Activated naive CD8-positive, alpha-beta T cell treated with anti-CD3 and anti-CD28 coated beads for 36 hours (primary cell): ENCODE measurements at places on chromosomes 7 and 10. TPM values are rescaled to one million over a fixed set of nuclear protein-coding genes. Genes with fewer than 3 reads are reported as not detected.

MEOX2 gene
- not detected for total RNA-seq

- no peak for DNase-seq
Observed at GRCh38 chr10:29876008-29876555, 183.3 kb downstream of the JCAD start.

CRYGN gene
- total RNA-seq: 0.12 TPM

DNA sequence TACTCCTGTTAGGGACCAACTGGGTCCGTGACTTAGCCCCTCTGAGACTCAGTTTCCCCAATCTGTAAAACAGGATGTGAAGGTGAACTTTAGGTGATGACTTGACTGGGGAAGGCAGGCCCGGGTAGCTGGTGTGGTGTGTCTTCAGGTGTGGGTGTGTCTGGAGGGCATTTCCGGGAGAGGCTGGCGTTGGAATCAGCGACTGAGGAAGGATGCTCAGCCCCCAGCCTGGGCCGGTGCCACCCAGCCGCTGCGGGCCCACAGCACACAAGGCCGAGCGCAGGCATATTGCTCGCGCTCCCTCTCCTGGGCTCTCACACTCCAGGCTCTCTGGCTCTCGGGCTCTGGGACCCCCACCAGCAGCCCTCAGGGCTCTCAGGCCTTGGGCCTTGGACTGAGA, 31.7 kb upstream of the CNPY1 start:
- DNase-seq: no peak
